ENCODE measurements at places on chromosomes 1 and 21.

DNA sequence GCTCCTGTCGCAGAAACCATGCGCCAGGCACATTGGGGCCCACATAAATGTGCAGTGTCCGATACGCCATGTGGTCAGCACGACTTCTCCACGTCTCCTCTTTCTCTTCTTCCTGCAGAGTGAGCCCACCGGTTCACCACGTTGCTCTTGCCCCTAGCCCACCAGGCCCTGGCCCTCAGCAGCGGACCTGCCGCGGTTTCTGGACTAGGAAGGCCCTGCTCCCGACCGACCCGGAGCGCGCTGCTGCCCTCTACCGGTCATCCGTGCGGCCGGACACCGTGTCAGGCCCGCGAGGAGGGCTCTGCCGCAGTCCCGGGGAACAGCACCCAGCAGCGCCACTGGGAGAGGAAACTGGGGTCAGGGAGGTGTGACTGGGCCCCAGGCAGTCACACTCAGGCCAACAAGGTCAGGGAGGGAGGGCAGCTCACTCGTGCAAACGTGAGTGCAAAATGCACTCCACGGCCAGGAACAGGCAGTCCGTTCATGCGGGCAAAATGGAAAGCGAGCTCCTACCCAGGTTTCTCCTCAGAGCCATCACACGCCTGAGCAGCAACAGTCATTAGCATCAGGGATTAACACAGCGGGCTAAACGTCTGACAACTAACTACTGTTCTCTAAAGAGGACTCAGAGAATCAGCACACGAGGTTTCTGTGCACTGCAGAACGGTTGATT is 13.7 kb downstream of the TLR5 start:
- DNase-seq = peak; percentile 29

DNA sequence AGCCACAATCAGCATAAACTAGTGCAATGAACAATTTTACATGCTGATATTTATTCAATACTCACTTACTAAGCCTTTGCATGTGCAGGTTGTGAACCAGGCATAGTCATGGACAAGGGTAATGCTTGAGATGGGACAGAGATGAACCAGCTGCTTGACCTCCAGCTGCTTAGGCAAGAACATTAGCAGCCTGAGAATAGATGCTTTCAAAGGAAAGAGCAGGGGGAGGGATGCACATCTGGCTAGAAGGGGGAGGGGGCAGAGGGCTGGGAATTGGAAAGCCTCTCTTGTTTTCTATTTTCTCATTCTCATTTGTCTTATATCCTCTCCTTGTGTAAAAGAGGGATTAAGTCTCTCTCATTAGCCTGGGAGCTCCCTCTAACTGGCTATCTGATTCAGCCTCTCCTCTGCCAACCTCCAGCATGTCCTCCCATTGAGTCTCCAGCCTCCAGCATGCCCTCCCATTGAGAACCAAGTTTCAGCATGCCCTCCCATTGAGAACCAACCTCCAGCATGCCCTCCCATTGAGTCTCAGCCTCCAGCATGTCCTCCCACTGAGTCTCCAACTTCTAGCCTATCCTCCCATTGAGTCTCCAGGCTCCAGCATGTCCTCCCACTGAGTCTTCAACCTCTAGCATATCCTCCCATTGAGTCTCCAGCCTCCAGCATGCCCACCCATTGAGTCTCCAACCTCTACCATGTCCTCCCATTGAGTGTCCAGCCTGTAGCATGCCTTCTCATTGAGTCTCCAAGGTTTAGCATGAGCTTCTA is 38.4 kb upstream of the TRABD2B start:
- DNase-seq = no peak

GRCh38 chr1:158391099-158391498 is 8.2 kb downstream of the OR10T2 start:
- DNase-seq = no peak

- no peak for DNase-seq
These were observed 42.7 kb upstream of the GLIS1 start for GRCh38 chr1:53781654-53782053.

GRCh38 chr1:103496014-103496635 is 29.4 kb upstream of the RNPC3 start:
- no peak for DNase-seq

DNA sequence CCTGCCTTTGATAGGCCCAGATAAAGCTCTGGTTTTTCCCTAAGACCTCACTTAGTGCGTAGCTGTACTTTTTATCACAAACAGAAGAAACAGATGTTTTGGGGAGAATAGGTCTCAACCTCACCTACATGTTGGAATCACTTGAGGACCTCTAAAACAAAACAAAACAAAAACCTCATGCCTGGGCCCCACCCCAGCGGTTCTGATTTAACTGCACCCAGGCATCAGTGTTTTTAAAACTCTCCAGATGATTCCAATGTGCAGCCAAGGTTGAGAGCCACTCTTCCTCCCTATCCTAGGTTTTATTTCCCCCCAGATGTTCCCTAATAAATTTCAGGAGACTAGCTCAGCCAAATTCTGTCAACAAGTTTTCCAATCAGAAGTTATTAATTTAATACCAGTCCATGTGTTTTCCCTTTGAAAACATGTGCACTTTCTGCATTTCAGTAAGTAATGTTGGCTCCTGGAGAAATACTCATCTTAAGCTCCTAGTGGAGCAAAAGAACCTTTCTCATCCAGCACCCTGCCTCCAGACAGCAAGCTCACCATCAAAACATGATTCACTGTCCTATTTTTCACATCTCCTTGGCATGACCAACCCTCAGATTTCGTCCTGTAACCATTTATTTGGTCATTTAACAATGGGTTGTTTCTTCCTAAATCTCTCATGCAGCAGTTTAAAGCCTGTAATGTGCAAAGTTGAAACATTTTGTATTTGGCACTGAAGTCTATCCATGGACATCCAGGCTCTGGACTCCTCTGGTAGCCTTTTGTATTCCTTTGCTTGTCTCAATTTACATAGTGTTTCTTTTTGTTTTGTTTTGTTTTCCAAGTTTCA is 27.5 kb downstream of the LRRC8C start:
- DNase-seq = no peak

GRCh38 chr1:109891930-109892329 is 18.7 kb upstream of the CSF1 start:
- no peak for DNase-seq

DNA sequence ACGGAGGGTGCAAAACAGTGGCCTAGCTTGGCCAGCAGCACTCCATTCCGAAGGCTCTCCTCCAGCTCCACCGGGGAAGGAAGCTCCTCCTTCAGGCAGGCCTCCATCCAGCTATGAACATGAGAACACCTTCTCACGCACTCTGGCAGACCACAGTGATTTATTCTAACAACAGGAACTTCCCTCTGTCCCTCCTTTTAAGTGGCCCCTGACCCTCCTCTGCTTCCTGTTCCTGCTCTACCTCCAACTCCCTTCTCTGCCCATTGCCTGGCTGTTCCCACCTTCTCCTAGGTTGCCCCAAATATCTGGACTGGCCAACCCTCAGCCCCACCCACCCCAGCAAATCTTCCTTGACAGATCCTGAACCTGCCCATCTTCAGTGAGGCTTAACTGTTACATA is 5.9 kb downstream of the IQGAP3 start:
- DNase-seq = no peak

- no peak for DNase-seq
These were observed 53.8 kb upstream of the TARDBP start for GRCh38 chr1:10958614-10959013.
